ENCODE measurements at places on chromosomes 16 and 17.

- DNase-seq = no peak
Measured at GRCh38 chr16:85164431-85164830, 52.2 kb upstream of the CIBAR2 start.

DNA sequence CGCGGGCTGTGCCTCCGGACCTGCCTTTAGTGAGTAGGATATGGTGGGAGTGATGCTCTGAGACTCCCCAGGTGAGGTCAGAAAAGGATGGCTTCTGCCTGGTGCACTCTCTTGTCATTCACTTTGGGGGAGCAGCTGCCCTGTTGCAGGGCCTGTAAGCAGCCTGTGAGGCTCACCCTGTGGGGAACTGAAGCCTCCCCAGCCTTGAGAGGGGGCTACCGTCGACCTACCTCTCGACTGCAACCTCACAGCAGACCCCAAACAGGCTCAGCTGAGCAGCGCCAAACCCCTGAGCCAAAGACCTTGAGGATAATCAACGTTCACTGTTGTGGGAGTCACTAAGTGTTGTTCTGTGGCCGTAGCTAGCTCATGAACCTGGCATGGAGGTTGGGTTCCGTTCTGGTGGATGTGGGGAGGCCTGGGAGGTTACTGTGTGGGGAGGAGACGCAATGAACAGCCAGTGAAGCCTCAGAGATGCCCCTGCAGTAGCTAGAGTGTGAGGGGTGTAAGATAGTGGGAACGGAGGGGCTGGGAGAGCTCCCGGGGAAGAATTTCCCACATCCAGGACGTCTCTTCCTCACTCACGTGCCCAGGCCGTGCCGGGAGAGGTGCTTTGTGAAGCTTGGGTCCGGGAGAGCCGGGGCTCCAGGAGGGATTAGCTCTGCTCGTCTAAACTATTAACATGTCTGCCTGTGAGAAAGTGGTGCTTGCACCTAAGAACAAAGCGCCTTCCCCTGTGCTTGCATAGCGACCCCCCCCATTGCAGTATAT is 38.8 kb downstream of the METRNL start:
- DNase-seq = no peak

- DNase-seq = no peak
Measured at GRCh38 chr16:86576591-86577313, 1.6 kb upstream of the FOXL1 start.

GRCh38 chr16:78040396-78040795 is 18.0 kb downstream of the CLEC3A start:
- no peak for DNase-seq

DNA sequence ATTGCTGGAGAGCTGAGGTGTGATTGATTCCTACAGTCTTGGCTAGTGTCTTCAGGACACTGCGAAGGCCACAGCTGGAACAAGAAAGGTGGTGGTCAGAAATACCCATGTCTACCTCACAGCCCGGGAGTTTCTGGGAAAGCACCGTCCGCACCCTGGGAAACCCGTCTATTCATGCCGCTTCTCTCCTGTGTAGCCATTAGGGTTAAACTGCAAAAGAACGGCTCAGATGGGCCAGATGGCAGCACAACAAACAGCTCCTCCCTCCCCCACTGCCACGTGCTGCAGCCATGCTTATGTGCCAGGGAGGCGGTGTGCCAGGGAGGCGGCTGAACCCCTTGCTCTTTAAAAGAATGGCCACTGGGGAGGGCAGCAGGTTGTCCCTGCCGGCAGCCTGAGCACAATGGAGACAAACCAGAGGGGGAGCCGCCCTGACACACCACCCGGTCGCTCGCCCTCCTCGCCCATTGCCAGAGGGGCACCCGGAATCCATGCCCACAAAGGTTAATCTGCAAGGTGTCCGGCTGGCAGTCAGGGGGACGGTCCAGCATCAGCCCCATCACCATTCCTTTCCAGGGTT is 65.2 kb downstream of the CYTH1 start:
- DNase-seq = no peak

- DNase-seq = no peak
Measured at GRCh38 chr16:28192806-28193529, 18.8 kb downstream of the XPO6 start.

GRCh38 chr17:66459811-66460270 is 157.4 kb downstream of the PRKCA start:
- peak; percentile 98 for DNase-seq

DNA sequence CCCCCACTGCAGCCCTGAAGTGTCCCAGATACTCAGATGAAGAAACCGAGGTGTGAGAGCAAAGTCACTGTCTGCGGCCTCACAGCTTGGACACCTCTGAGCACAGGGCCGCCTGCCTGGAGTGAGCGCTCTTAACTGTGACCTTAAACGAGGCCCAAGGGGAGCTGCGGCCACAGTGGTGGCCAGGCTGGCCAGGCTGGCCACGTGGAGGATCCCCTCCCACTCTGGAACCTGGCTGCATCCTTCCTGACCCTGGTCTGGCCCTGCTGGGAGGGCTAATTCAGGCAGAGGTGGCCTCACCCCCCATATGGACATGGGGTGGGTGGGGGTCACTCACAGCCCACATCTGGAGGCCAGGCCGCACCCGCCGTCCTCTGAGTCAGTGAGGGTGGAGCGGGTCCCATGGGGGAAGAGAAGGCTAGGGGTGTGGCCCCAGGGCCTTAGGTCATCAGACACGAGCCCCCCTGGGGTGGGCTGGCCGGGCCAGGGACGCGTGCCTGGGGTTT is 6.6 kb downstream of the VASN start:
- no peak for DNase-seq

DNA sequence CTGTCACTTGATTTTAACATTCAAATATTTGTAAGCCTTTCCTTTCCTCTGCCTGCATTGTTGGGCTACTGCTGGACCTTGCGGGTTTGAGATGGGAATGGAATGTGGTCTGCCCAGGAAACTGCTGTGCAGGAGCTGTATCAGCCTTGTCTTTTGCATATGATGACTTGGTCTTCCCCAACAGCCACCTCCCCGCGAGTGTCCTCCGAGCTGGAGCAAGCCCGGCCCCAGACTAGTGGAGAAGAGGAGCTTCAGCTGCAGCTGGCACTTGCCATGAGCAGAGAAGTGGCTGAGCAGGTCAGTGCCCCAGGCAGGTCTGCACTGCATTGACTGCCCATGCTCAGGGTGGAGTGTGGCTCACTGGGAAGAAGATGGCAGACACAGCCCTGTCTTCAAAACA is 52.8 kb downstream of the B9D1 start:
- no peak for DNase-seq

DNA sequence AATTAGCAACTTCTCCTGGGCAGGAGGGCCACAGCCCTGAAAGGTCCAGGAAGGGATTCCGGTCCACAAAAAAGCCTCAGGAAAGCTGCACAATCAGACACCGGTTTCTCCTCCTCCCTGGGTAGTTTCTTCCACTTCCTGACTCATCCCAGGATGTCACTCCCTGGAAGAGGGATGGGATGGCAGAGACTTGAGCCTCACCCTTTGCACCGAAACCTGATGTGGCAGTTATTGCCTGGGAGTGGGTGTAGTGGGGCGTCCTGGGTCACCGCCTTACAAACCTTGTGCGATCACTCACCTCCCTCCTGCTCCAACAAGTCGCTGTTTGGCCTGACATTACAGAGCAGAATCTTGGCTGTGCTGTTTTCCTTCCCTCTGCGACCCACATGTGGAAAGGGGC is 70.8 kb downstream of the LYRM1 start:
- no peak for DNase-seq

DNA sequence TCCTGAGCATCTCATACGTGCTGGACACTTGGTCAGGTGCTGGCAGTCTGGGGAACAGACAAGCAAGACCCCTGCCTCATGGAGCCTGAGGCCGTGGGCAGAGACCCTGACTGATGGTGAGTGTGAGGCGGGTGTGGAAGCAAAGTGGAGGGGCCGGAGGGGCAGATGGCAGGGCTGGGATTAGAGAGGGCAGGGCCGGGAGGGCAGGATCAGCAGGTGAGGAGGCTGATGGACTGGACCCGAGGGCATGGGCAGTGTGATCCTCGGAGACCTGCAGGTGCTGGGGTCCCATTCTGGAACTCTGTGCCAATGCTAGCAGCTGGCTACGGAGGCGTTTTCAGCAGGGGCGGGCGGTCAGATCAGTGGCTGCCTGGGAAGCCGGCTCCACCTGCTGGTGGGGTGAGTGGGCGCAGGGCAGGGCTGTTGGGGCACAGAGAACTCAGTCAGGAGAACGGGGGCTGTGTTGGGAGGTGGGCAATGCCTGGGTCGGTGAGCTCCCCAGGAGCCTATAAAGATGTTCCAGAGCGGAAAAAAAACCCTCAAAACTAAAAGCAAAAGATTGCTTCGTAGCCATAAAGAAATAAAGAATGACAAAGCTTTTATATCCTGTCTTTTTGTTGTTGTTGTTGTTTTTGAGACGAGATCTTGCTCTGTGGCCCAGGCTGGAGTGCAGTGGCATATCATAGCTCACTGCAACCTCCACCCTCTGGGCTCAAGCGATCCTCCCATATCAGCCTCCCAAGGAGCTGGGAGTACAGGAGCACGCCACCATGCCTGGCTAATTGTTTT is 8.9 kb upstream of the C16orf74 start:
- no peak for DNase-seq

DNA sequence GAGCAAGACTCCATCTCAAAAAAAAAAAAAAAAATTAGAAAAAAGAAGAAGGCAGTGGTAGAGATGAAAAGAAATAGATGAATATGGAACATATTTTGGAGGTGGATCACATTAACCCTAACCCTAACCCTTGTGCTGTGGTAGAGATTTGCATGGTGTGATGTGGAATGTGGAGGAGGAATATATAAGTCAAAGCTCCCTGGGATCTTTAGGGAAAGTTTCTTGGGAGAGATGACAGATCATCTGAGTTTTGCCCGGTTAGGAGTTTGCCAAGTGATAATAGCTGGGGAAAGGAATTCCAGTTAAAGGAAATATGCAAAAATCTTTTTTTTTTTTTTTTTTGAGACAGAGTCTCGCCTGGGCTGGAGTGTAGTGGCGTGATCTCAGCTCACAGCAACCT is 13.0 kb upstream of the BLMH start:
- DNase-seq = no peak

DNA sequence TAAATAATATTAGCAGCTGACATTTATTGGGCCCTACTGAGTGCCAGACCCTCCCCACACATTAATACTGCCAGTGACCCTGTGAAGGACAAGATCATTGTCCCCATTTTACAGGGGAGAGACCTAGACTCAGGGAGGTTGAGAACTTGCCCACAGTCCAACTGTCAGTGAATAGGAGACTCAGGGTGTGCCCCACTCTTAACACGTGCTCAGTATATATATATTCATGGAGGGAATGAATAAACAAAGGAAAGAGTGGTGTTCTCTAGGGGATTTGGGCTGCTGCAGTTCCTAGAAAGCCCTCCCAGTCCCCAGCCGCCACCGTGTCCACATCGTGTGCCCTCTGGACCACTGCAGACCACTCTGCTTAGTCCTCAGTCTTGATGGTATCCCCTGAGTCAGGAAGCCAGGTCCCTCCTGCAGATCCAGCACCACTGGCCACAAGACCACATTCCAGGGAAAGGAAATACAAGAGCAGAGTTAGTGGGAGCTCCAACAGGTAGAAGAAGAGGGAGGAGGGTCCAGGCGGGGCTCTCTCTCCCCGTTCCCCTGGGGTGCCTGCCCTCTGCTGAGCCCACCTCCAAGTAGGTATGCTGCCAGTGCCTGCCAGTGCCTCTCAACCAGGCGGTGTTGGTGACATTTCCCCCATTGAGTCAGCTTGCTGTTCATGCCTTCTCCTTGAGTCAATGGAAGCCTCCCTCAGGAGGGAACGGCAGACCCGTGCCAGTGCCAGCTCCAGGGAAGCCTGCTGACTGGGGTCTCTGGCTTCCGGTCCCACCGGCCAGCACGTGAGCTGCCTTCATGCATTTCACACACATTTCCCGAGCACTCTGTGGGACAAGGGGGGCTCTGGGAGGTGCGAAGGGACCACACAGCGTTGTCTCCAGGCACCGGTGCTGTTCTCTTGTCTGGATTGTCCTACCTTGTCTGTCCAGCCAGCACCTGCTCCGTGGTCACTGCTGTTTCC is 75.6 kb downstream of the GNAO1 start:
- no peak for DNase-seq

- no peak for DNase-seq
Measured at GRCh38 chr17:46190763-46191162, 2.5 kb downstream of the KANSL1 start.

- peak; percentile 22 for DNase-seq
Measured at GRCh38 chr16:55021595-55022475, 91.2 kb downstream of the IRX5 start.

DNA sequence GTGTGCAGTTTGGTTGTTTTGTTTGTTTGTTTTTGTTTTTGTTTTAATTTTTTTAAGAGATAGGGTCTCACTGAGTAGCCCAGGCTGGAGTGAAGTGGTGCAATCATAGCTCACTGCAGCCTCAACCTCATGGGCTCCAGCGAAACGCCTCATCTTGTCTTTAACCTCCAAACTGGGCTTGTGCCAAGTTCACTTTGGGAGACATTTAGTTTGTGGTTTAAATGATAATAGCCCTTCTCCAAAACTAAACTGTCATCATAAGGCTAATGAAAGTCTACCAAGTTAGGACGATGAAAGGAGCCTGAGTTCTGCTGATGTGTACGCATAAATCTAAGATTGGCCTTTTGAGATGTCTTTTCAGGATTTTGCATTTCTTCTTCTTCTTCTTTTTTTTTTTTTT is 6.5 kb upstream of the CARD14 start:
- DNase-seq = no peak

DNA sequence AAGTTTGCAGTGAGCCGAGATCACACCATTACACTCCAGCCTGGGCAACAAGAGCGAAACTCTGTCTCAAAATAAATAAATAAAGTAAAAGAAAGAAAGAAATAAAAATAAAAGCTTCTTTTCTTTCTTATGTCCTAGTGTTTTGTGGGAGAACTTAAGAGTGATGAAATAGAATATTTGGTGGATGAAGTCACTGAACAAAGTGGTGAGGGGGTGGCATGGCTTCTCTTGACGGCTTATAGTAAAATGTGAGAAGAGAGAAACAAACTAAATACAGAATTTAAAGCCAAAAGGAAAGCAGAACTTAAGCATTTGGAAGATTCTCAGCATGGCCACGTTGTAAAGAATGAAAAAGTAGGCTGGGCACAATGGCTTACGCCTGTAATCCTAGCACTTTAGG is 15.3 kb downstream of the SGF29 start:
- no peak for DNase-seq

- no peak for DNase-seq
Measured at GRCh38 chr17:1792495-1793446, 30.9 kb downstream of the SERPINF1 start.

DNA sequence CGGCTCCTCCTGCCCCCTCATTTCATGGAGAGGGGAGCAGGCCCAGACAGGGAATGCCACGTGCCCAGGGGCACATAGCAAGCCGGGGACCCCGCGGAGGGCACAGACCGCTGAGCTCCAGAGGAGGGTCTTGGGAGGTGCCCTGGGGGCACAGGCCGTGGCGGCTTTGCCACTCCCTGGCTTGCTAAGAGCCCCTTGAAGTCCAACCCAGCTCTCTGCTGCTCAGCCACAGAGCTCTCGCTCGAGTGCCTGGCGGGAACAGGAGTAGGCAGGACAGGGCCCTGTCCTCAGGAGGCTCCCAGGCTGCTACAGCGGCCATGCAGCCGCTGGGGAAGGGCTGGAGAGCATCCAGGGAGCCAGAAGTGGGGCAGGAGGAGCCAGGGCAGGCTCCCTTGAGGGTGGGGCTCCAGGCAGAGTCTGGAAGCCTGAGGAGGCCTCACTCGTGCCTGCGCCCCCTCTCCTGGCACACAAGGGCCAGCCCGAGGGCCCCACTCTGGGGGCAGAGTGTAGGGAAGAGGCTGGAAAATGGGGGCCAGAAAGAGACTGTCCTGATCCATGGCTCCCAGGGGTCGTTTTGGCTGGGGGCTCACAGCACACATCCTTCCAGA is 4.4 kb upstream of the RAB26 start:
- no peak for DNase-seq

- DNase-seq = no peak
Measured at GRCh38 chr17:45702666-45703266, 81.4 kb upstream of the CRHR1 start.

- no peak for DNase-seq
Measured at GRCh38 chr17:75059369-75060345, 12.6 kb downstream of the KCTD2 start.
